LHCN-M2 (cell line): ENCODE measurements at places on chromosomes 7 and 10.

- peak; percentile 40 for DNase-seq
Measured at GRCh38 chr10:100184426-100184825, 1.4 kb downstream of the ERLIN1 start.

- no peak for DNase-seq
Measured at GRCh38 chr10:76302961-76303630, 871.7 kb downstream of the LRMDA start.

- no peak for DNase-seq
Measured at GRCh38 chr10:3173171-3173878, 743 bp upstream of the PITRM1 start.

DNA sequence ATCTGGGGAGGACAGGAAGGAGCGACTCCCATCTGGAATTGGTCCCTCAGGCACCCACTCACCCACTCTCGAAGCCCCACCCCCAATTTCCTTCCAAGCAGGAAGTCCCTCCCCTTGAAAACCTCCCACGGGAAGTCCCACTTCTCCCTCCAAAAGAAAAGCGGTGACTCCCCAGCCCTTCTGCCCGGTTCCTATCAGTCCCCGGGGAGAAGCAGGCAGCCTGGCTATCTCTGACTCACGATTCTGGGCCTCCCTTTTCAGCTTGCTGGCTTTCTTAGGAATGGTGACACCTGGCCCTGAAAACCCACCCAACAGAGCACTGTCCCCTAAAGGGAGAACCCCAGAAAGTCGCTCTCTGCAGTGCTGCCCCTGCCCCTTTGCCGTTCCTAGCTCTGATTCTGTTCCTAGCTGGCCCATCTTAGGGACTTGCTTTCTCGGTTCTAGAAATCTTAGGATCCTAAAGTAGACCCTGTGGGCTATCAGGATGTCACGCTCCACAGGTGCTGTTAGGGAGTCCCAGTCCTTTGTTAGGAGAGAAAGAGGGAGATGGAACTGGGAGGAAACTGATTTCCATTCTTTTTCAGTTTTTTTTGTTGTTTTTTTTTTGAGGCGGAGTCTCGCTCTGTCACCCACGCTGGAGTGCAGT, 6.0 kb downstream of the TSC22D4 start:
- peak; percentile 66 for DNase-seq

GRCh38 chr7:52498366-52498765, 537.1 kb upstream of the POM121L12 start:
- peak; percentile 9 for DNase-seq

GRCh38 chr7:44897309-44897708, 12.0 kb upstream of the PURB start:
- peak; percentile 72 for DNase-seq

DNA sequence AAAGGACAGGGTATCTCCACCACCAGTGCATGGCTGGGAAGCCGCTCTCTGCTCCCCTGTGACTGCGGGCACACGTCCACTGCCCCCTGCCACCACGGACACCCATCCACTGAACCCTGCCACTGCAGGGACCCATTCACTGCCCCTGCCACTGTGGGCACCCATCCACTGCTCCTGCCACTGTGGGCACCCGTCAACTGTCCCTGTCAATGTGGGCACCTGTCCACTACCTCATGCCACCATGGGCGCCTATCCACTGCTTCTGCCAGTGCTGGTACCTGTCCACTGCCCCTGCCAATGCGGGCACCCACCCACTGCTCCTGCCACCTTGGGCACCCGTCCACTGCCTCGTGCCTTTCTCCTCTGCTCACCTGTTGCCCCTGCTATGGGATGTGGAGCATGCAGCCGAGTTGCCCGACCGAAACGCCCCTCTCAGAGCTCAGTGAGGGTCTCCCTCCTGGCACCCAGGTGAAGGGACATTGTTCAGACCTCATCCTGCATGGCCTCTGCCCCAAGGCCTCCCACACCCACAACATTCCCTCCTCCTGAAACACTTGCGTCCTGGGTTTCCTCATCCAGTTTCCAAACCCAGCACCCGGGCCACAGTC, 207.4 kb downstream of the ADARB2 start:
- DNase-seq, result no peak

DNA sequence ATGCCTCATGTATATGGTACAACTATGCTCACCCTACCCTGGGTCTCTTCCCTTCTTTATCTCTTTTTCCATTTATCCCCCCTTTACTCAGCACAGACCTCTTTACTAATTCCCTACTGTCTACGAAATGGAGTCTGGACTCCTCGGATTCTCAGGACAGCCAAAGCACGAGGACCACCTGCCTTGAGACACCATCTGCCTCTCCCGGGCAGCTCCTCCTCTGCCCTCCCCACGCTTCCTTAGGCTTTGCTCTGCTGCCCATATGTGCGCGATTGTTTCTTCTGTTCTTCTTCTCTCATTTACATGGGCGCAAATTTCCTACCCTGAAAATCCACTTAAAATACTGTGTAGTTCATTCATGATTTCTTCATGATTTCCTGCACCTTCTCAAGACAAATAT, 62.7 kb upstream of the STK17A start:
- no peak for DNase-seq

DNA sequence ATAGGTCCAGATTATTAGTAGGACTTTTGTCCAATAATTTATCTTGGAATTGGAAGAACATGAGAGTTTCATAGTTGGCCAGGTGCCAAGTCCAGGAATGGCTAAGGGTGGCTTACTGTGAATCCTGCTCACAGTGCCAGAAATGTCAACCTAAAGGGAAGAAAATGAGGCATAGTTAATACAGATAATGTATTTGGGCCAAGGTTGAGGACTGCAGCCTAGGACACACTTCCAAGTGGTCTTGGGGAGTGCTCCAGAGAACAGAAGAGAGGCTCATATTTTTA, 78.2 kb downstream of the MAPK8 start:
- no peak for DNase-seq

GRCh38 chr7:73703757-73704639, 15.5 kb downstream of the STX1A start:
- no peak for DNase-seq

GRCh38 chr7:31687024-31687748, at the start of gene PPP1R17:
Gene PPP1R17 (plus strand): TSS chr7:31687215. CDS start chr7:31692442, 5,227 bp downstream.
- DNase-seq, result no peak

DNA sequence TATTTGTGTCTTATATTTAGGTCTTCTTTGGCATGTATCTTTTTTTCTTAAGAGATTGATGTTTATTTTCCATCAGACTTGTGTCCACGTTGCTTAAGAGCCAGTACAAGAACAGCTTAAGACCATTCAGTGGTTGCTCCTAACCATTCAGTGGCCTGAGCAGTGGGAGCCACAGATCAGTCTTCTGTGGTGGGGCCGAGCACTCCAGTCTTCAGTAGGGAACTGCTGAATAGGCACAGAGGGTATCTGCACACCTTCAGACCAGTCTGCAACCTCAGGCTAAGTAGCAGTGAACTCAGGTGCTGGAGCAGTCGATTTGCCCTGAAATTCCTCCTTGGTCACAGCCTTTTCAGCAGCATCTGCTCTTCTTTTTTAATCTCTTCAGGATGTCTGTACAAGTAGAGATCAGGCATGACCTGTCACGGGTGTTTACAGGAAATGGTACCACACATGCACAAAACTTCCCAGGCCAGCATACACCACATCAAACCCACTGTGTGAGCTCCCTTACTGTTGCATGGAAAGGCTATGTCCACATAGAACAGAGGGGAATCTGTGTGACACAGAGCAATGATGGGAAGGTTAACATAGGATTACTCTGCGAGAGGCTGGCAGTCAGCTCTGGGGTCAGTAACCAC, 51.5 kb downstream of the FAM107B start:
- DNase-seq, result no peak

- no peak for DNase-seq
Measured at GRCh38 chr10:106395041-106395749, 769.3 kb downstream of the SORCS1 start.

DNA sequence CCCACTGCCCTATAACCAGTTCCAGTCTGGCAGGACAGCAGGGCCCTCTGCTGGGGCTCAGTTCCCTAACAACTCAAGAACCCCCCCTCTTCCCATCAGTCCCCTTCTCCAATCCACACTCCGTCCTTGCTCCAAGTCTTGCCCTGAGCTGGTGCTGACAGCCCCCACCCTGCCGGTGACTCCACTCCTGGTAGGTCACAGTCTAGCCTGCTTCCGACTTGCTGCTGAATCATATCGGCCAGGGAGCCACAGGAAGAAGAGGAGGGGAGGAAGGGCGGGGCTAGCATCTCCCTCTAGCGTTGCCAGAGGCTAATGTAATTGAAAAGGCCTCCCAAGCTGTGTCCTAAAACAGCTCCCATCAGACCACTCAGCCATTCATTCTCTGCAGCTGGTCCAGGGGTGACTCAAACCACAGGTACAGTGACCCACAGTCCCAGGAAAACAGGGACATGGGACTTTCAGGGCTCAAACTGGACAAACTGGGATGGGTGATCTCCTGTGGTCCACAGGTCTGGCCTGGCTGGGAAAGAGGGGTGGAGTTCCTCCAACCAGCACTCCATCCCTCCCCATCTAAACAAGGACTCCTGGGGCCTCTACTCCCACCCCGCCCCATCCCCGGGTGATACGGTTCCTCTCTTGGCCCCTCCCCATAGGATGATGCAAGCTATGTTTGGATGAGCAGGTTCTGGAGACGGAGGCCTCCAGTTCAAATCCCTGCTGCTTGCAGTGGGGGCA, 158.8 kb downstream of the SH3PXD2A start:
- DNase-seq, result peak; percentile 88

GRCh38 chr7:105644937-105645336, 63.6 kb upstream of the EFCAB10 start:
- DNase-seq, result no peak

DNA sequence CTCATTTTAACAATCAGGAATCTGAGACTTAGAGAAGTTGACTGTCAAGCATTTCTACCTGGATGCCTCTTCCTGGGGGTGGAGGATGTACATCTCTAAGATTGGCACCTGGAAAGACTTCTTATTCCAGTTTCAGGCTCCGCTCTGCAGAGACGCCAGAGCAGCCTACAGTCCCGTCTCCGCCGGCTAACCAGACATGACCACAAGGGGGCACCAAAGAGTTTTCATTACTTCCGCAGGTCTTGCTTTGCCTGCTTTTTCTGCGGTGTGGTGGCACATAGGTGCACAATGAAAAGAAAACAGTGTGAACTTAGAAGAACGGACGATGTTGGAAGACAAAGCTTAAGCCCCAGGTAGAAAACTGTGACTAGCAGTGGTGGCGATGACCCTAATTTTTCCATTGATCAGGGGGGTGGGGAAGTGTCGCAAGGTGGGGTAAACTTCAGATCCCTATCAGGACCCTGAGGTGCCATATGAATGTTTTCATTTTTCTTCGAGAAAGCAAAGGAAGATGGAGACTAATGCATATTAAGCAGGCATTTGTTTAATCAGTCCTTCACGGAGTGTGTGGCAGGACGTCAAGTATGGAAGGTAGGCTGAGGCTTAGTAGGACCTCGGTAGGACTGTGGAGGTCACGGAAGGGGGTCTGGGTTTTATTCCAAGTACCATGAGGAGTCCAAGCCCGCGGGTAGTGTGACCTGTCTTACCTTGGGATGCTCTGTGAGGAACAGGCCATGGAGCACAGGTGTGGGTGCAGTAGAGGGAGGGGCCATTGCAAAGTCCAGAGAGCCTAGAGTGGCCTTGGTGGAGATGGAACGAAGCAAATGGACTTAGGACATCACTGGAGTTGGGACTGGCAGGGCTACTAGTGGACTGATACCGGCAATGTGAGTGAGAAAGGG, 60.1 kb upstream of the SORCS3 start:
- DNase-seq, result peak; percentile 53

DNA sequence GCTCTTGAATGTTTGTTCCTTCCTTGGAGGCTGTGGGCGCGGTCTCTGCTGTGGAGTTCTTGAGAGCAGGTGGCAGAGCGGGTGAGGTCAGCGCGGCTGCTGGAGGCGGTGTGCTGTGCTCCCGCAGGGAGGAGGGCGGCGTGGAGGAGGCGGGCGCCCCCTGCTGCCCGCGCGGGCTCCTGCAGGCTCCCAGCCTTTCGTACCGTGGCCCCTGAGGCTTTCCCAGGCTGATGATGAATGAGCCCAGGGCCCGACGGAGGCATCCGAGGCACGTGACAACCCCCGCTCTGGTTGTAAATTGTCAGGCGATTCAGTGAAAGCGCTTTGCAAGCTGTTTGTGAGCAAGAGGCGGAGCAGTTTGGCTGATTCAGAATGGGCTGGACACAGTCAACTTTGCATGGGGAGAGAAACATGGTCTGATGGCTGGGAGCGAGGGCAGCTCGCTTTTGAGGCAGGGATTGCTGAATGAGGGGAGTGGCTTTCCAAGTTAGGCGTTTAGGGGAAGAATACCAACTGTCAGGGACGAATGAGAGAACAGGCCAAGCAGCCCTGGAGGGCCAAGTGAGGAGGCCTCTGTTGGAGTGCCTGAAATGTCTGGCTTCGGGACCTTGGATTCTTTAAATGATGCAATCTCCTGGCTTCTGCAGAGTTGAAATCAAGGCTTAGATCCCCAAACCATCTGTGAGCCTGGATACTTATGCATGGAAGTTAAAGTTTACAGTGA, 46.6 kb downstream of the CDHR3 start:
- peak; percentile 97 for DNase-seq

DNA sequence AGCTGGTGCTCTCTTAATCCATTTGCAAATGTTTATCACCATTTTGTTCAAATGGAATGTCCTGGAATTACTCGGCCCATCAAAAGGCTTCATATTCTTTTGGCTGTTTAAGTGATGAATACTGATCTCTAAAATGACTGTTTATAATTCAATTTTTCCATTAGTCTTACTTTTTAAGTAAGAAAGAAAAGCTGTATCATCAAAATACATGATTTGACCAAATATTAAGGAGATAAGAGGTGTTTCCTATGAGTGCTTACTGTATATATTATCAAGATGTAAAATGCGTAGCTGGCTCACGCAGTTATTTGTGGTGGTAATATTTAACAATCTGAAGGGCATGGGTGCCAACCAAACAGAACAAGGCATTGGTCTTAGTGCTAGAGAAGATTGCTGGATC, 51.2 kb downstream of the OTUD1 start:
- no peak for DNase-seq

DNA sequence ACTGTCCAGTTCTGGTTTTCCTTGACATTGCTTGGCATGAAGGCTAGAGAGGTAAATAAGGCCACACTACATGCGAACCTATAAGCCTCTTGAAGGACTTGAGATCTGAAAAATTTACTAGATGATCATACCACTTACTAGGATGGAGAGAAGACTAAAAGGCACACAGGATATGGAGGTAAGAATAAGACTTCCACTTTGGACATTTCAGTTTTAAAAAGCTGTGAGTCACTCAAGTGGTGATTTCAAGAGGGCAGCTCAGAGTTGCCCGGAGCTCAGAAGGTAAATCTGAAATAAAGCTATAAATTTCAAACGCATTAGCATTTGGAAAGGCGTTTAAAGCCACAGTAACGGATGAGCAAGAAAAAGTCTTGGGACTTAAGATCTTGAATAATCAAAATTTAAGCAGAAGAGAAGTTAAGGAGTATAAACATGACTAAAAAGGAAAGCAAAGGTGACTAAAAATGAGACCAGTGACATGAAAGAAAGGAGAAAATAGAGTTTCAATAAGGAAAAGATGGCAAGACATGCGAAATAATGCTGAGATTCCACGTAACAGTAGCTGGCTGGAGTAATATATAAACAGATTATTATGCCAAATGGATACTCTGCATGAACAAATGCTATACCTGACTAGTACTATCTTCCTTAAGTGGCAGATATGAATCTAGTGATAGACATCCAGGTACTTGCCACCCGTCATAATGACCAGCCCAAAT, 68.3 kb downstream of the SNX13 start:
- DNase-seq, result no peak

- no peak for DNase-seq
Measured at GRCh38 chr7:26388256-26388655, 96.6 kb downstream of the SNX10 start.
